T-cell (primary cell): ENCODE measurements at places on chromosomes 7 and 10.
A peak's percentile ranks its signal among the peaks of the same experiment; 100 is the strongest.

- DNase-seq, result no peak
Measured at GRCh38 chr7:38940774-38941173, 31.8 kb upstream of the VPS41 start.

GRCh38 chr7:22109761-22110160 lies 164.1 kb upstream of the CDCA7L start:
- DNase-seq, result peak; percentile 3

DNA sequence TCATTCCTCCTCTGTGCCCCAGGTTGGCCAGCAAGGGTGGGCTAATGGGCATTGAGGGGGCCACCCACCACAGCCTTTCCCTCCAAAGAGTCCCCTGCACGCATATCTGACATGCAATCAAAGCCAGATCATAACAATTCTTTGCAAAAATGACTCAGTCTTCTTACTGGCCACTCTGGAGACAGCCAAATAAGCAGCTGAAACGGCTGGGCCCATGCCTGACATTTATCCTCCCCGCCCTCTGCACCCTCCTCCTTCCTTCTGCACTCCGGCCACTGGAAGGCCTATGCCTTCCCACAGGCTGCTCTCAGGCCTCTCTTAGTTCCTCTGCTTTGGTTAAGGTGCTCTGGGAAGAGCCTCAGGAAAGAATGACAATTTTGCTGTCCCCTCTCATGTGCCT lies 29.2 kb upstream of the NPFFR1 start:
- DNase-seq, result no peak

GRCh38 chr7:133381965-133382364 lies 129.1 kb downstream of the EXOC4 start:
- no peak for DNase-seq

DNA sequence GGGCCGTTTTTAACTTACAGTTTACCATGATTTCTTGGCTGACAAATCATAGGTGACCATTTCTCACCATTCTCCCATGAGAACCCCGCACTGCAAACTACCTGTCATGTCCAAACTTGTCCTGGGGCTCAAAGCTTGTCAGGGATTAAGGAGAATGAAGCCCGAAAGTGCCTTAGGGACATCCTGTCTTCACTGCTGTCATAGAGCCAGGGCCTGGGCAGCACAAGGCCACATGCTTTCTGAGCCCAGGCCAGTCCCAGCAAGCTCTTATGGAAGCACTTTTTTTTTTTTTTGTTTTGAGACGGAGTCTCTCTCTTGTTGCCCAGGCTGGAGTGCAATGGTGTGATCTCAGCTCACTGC lies 33.9 kb downstream of the CCM2 start:
- DNase-seq, result no peak

GRCh38 chr7:157550300-157551275 lies 213.8 kb downstream of the DNAJB6 start:
- no peak for DNase-seq
